ENCODE measurements at places on chromosomes 1 and 21. TPM values are rescaled to one million over a fixed set of nuclear protein-coding genes. Genes with fewer than 3 reads are reported as not detected.

DNA sequence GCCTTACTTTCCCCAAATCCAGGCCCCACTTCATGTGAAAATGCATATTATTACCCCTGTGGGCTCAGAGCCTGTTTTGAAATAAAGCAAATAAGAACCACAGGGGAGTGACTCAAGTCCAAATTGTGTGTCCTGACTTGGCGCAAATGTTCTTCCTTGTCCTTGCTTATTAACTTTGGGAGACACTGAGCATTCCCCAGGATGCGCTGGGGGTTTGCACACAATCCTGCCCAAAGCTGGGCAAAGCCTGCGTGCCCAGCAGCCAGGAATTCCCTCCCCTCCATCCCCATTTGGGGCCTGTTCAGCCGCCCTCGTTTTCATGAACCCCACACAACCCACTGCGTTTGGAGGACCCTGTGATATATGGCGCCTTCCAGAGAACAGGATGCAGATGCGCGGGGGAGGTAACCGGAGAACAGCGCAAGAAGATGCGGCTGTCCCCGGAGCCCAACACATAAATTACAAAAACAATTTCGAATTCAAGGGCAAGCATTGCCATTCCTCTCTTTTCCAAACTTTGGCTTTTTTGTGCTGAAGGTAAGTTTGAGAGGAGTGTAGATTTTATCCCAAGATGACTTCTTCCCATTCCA is 42.4 kb upstream of the CLDN14 start:
- no peak for DNase-seq

- peak; percentile 22 for DNase-seq
Observed at GRCh38 chr1:218480588-218481099, 135.5 kb downstream of the TGFB2 start.

The GBP6 gene
- 34.4 TPM for total RNA-seq

- DNase-seq, result no peak
Observed at GRCh38 chr1:247243524-247244137, 12.2 kb upstream of the VN1R5 start.

The FGR gene
- 6.6 TPM for total RNA-seq

DNA sequence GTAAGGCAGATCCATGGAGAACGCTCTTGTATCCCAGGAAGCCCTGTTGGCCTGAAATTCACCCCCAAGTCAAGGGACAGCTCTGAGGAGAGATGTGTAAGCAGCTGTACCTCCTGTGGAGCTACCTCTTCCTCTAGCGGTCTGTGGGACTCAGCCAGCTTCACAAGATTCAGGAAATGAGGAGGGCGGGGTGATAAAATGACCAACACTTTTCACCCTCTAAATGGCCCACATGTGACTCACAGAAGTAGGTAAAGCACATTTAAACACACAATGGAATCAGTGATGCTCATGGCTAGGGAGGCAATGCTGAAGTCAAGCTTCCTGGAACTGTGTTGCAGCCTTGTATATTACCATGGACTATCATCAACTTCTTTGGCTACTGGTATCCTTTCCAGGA is at the start of gene SH2D1B:
TSS of gene SH2D1B (minus strand) at position 135 of the 400 bp plus-strand sequence. CDS start at position 15, 120 bp downstream.
- no peak for DNase-seq

DNA sequence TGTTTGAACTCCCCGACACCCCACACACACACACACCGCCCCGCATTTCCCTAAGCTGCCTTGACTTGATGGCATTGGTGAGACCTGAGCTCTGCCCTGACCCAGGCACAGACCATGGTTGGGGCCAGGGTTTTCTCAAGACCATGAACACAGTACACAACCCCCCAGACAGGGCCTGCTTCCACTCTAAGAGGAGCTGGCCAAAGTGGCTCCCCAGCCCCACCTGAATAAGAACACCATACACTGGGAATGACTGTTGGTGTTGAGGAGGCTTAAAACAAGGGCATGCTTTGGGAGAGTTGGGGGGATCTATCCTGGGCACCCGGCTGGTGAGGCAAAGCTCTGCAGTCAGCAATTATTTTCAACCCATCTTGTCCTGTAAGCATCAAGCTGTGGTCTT is 77.6 kb upstream of the SYT6 start:
- DNase-seq, result no peak

DNA sequence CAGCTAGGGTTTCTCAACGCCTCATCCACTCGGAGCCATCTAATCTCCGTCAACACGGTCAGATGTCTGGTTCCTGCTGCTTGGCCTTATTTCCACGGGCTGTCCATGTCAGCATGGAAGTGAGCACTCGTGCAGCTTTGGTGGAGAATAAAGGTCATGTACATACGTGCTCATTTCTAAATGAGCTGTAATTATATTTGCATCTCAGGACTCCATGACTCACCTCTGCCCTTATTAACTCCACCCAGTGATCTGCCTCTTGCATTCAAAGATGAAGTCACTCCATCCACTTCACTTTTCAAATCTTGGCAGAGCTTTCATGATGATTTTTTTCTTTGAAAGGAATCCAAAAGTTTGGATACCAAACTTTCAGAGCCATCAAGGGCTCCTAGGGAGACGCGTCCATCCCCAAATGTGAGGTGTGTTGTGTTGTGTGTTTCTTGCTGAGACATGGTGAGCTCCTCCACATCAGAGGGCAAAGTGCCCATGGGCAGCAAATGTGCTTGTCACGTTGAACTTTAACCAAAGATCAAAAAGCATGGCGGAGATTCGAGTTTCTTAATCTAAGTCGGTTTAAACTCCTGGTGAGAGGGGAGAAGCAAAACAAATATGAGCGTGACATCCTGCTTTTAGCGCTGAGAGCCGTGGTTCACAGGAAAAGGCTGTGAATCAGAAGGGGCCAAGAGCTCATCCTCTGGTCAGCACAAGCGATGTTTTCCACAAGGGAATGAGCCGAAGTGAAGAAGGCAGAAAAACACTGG is 68.6 kb upstream of the ERRFI1 start:
- no peak for DNase-seq

DNA sequence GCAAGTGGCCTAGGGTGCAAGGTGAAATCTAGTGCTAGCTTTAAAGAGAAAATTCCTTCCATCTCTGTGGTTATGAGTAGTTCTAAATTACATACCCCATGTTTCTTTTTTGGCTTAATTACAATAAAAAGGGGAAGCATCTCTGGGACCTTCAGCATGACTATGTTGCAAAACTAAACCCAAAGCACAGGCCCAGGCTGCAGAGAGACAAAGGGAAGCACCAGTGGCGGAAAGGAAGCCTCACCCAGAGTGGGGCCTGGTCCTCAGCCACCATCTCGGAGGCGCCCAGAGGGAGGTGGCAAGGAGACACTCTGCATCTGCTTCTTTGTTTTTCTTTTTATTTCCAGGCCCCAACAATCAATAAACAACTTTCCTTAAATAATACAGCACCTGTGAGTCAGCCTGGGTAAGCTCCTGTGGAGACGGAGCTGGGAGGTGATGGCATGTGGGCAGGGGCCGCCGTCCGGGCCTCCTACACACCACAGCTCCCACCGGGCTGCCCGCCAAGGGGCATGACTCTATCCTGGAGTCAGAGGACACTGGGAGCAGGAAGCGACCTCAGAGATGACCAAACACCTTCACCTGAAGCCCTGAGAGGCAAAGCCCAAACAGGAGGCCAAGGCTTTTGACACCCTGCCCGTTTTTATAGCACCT is 21.7 kb downstream of the ITPKB start:
- DNase-seq, result no peak

The TRIM33 gene
- 49.9 TPM for total RNA-seq

GRCh38 chr1:89085781-89086180 is 20.8 kb upstream of the GBP1 start:
- DNase-seq, result no peak

The ODF2L gene
- total RNA-seq, result 48.7 TPM

GRCh38 chr1:209643285-209644020 is 8.8 kb downstream of the LAMB3 start:
- DNase-seq, result peak; percentile 95

The SH3BGR gene
- total RNA-seq, result 95.6 TPM

GRCh38 chr1:36525166-36525565 is 42.5 kb upstream of the CSF3R start:
- DNase-seq, result no peak

- DNase-seq, result peak; percentile 8
Observed at GRCh38 chr21:25457411-25457810, 149.9 kb downstream of the MRPL39 start.

- peak; percentile 57 for DNase-seq
Observed at GRCh38 chr1:9239622-9240401, 5.2 kb downstream of the H6PD start.

- no peak for DNase-seq
Observed at GRCh38 chr1:70475023-70475422, 64.0 kb downstream of the CTH start.

DNA sequence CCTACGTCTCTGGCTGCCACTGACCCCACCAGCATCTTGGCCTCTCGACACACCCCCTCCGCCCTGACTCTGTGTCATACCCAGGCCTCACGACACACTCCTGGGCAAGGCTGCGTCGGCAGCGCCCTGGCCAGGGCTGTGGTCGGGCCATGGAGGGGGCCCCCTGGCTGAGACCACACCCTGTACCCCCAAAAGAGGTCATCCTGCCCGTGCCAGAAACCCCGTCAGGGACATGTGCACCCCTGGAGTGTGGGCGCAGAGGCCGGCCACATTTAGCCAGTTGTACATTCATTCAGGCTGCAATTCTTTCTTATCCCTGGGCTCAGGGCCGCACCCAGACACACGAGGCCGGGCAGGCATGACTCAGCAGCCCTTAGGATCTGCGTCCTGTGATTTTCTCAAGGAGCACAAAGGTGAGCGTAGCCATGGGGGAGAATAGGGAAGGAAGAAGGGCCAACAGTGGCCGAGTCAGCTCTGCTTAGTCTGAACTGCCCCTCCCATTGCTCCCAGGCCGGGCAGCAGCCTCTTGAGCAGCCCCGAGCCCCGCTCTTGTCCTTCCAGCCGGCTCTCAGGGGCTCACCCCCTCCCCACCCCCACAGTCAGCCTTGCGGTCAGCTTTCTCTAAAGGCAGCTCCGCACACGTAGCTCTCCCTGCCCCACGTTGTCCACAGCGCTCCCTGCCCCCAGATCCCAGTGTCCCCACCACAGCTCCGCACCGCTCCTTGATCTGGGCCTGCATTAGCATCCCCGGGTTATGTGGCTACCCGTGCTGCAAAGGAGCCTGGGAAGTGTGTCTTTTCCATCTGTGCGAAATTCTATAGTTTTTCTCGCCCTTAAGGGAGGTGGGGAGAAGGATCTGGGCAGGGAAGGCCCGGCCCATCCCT is 7.9 kb downstream of the CSTB start:
- no peak for DNase-seq

The TRPM2 gene
- 2.2 TPM for total RNA-seq

The S100A14 gene
- total RNA-seq, result 40.9 TPM

The SERTAD4 gene
- total RNA-seq, result 7.0 TPM

DNA sequence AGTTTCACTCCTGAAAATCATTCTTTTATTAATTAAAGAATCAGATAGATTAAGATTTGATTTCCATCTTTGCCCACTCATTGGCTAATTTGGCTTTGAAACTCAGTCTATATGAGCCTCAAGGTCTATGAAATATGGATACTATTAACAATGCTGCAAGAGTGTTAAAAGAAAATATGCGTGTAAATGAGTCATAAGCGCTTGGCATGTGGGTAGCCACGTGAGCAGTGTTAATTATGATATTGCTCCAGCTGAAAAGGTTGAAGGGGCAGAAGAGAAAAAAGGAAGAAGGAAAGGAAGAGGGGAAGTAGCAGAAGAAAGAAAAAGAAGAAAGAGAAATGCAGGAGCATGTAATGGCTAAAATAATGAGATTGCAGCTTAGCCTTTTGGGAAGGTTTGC is 151.4 kb downstream of the CHRM3 start:
- DNase-seq, result no peak

DNA sequence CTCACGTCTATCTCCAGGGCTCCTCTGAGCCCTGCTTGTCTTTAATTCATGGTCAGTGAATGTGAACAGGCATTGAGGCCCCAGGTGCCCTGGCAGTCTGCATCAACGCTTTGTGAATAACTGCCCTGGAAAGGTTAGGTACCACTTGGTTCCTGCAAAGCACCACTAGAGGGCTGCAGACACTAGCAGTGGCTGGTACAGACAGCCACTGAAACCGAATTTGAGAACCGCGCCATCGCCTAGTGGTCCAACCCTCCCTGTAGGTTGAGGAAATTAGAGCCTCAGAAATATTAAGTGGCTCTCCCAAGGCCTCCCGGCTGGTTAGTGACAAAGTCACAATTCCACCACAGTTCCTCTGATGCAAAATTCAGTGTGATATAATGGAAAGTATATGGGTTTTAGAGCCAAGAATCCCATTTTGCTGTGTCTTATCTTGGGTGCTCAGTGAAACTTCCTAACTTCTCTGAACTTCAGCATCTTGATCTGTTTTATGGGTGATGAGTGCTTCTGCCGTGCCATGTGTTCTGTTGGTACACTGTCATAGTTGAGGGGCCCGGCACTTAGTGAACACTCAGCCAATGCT is 46.2 kb upstream of the BCL9 start:
- DNase-seq, result peak; percentile 88

The ADORA1 gene
- total RNA-seq, result 1.8 TPM

The RBM11 gene
- not detected for total RNA-seq

DNA sequence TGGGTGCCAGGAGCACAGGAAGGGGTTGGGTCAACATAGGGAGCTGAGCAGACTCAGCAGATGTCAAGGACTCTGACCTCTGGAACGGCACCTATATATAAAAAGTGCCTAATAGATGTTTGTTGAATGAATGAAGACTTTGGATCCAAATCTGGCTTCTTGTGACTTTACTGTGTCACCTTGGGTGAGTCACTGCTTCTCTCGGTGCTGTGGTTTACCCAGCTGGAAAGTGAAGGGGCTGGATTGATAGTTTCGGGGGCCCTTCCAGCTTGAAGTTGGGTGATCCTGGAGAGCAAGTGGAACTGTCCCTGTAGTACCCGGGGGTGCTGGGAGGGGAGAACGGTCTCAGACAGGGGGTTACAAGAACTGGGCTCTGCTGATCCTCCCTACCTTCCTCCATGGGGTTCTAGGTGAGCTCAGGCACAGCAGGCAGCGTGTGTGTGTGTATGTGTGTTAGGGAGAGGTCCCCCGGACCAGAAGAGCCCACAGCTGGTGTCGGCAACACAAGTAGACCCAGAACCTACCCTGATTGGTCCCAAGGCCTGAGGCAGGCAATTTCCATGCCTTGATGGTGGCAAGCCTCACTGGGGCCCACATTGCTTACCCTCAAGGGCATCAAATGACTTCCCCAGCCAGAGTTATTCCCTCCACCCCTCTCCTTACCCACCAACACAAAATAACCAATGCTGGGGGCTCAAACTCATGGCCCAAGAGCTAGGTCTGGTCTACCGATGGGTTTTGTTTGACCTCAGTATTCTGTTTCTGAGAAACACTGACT is 5.5 kb upstream of the PADI1 start:
- no peak for DNase-seq

The F5 gene
- total RNA-seq, result 0.62 TPM

DNA sequence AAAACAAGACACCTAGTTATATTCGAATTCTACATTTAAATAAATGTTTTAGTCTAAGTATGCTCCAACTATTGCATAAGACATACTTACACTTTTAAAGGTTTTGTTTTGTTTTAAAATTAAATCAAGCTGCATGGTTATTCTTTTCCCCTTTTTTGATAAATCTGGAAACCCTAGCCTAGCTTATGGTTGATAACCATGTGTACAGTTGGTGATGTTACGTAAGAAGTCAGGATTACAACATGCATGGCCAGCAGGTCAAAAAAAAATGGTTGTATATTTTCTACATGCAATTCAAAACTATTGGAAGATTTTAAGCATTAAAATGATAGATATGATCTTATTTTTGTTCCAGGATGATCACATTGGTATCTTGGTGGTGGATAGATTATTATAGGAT is 1600.6 kb downstream of the PLA2G4A start:
- DNase-seq, result no peak
